Keratinocyte (primary cell): ENCODE measurements at places on chromosomes 16 and 17. TPM values are rescaled to one million over a fixed set of nuclear protein-coding genes. Genes with fewer than 3 reads are reported as not detected.

The TMEM235 gene
- polyA plus RNA-seq = not detected in 3 replicates

DNA sequence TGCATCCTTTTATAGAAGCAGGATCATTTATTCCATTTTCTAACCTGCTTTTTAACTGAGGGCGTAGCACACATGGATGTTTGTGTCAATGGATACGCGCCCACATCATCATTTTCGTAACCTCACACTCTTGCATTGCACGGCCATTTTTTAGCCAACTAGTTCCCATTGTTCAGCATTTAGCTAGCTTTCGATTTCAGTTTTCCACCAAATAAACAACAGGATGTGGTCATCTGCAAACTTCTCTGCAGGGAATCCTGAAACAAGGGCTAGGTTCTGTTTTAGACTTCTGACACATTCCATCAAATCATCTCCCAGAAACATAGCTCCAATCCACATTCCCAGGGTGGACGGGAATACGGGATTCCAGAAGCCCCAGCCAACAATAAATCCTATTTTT is 6.4 kb downstream of the CYB561 start:
- H3K4me3 ChIP-seq = no peak overlapping the region
- no peak overlapping the region for H3K27ac ChIP-seq
- H3K4me1 ChIP-seq = peaks cover 12% of the 10 kb centered on the region
- no peak for DNase-seq

The TK1 gene
- polyA plus RNA-seq = 7.1 to 50.2 TPM (median 21.8 TPM) in 3 replicates

- DNase-seq = no peak
- no peaks in the 10 kb centered on the region for H3K4me1 ChIP-seq
- no peak overlapping the region for H3K27ac ChIP-seq
- H3K27me3 ChIP-seq = peaks cover 22% of the 10 kb centered on the region
- no peaks in the 10 kb centered on the region for H3K36me3 ChIP-seq
Observed at GRCh38 chr17:2723505-2723996, 12.0 kb upstream of the CLUH start.

- no peaks in the 10 kb centered on the region for H3K27me3 ChIP-seq
- H3K36me3 ChIP-seq = no peaks in the 10 kb centered on the region
- peaks cover 37% of the 10 kb centered on the region for H3K4me1 ChIP-seq
Observed at GRCh38 chr17:14780097-14780651, 479.3 kb downstream of the HS3ST3B1 start.

The MYOCD gene
- not detected in 3 replicates for polyA plus RNA-seq

The SEPTIN1 gene
- 0.04 TPM in 1 of 3 replicates, not detected in the others for polyA plus RNA-seq

GRCh38 chr17:59366040-59366757 is 34.7 kb downstream of the YPEL2 start:
- no peaks in the 10 kb centered on the region for H3K36me3 ChIP-seq
- DNase-seq = no peak
- peaks cover 7% of the 10 kb centered on the region for H3K4me1 ChIP-seq
- no peak overlapping the region for H3K4me3 ChIP-seq
- no peaks in the 10 kb centered on the region for H3K27me3 ChIP-seq

The RARA gene
- polyA plus RNA-seq = 1.7 to 6.0 TPM (median 3.8 TPM) in 3 replicates

The PRAC2 gene
- polyA plus RNA-seq = not detected in 3 replicates

The SNX20 gene
- not detected in 3 replicates for polyA plus RNA-seq

DNA sequence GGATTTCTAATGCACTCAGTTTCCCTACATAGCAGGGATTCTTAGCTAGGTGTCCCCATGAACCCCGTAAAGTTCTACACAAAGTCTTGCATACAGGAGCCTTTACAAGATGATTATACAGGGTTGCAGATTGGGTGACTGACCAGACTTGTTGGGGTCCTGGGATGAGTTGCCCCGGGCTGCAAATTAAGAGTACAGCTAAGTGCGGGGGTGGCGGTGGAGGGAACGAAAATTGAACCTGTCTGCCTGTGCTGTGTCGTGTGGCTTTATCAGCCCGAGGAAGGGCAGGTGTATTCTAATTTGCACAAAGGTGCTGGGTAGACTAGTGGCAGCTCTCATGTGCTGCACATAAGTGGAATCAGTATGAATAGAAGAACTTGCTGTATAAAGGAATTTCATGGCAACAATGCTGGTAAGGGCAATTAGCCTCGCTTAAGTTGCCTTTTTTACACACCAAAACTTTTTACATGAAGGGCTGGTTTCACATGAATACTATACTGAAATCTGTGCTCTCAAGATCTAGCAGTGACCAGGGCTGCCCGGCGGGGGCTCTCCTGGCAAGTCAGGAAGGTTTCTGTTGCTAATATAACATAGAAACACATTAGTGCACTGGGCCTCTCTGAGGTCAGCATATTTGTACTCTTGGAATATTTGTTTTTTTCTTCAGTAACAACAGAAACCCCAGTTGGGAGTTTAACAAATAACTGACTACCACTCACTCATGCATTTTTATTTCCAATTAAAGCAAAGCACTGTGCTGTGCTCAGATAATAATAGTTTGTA is 50.7 kb downstream of the ADCY7 start:
- H3K27me3 ChIP-seq = no peaks in the 10 kb centered on the region
- no peak for DNase-seq
- no peak overlapping the region for H3K4me3 ChIP-seq
- no peak overlapping the region for H3K27ac ChIP-seq

GRCh38 chr16:79997257-79997656 is 396.7 kb upstream of the MAF start:
- H3K4me3 ChIP-seq = no peak overlapping the region
- H3K27ac ChIP-seq = no peak overlapping the region
- H3K36me3 ChIP-seq = no peaks in the 10 kb centered on the region
- H3K27me3 ChIP-seq = no peaks in the 10 kb centered on the region
- DNase-seq = no peak

The OTOP2 gene
- 0.08 TPM in 1 of 3 replicates, not detected in the others for polyA plus RNA-seq

DNA sequence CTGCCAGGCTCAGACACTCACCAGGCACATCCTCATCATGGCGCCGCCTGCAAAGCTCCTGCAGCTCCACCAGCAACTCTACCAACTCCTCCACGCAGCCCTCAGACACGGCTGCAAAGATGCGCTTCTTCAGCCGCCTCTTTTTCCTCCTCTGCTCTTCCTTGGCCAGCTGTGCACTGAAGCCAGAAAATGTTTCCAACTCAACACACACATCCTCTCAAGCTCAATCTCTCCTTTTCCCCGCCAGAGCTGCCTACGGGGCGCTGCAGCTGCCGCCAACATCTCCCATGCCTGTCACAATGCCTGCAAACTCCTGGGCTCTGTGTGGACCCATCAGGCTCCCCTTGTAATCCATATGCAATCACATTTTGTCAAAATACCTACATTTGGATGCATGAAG is 14.2 kb downstream of the TRPV3 start:
- H3K27ac ChIP-seq = no peak overlapping the region

- H3K36me3 ChIP-seq = peaks cover 28% of the 10 kb centered on the region
- no peaks in the 10 kb centered on the region for H3K4me1 ChIP-seq
- no peak overlapping the region for H3K4me3 ChIP-seq
- no peak for DNase-seq
- H3K27me3 ChIP-seq = no peaks in the 10 kb centered on the region
Observed at GRCh38 chr17:58504826-58505351, 9.5 kb downstream of the MTMR4 start.

DNA sequence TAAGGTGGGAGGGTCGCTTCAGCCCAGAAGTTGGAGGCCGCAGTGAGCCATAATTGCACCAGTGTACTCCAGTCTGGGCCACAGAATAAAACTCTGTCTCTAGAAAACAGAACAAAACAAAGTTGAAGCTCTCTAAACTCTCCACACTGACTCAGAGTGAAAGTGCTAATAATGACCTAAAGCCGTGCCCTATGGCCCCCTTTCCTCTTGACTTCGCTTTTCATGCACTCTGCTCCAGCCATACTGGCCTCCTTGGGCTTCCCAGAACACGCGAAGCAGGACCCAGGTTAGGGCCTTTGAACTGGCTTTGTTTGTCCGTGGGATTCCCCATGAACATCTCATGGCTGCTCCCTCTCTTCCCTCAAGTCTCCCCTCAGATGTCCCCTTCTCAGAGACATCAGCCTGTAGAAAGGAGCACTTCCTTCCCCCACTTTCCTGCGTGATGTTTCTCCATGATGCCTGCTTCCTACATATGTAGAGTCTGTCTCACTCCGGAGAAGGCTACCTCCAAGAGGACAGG is 18.6 kb upstream of the SPN start:
- DNase-seq = no peak
- no peaks in the 10 kb centered on the region for H3K27me3 ChIP-seq
- no peak overlapping the region for H3K27ac ChIP-seq
- H3K36me3 ChIP-seq = no peaks in the 10 kb centered on the region
- no peaks in the 10 kb centered on the region for H3K4me1 ChIP-seq
- H3K4me3 ChIP-seq = no peak overlapping the region
